ENCODE measurements at places on chromosomes 16 and 17. TPM values are rescaled to one million over a fixed set of nuclear protein-coding genes. Genes with fewer than 3 reads are reported as not detected.

DNA sequence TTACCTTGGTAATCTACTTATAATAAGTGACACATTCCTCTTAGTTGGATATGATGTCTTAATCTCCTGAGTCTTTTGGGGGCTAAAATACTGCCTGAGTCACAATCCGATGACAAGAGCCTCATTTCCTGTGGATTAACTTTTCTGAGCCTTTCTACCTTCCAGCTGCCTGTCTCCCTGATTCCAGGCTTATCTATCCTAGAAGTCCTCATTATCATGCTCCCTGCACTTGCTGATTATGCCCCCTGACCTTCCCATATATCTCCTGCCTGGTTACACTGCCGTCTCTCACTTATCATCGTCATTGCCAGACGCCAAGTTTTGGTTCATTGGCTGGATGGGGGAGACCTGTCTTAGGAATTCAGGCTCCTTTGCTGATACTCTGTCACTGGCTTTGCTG is 727.4 kb upstream of the CA10 start:
- no peak for DNase-seq

GRCh38 chr17:43146649-43147048 is 21.5 kb upstream of the BRCA1 start:
- DNase-seq: no peak

GRCh38 chr17:75590314-75590761 is 2.7 kb downstream of the MYO15B start:
- DNase-seq: no peak

TERB1 gene
- 0.25 TPM for total RNA-seq

OTOP3 gene
- total RNA-seq: not detected

TPSG1 gene
- total RNA-seq: not detected

Measured in neural crest cell (in vitro differentiated cells).